ENCODE measurements at places on chromosomes 5 and 9. TPM values are rescaled to one million over a fixed set of nuclear protein-coding genes. Genes with fewer than 3 reads are reported as not detected.
A peak's percentile ranks its signal among the peaks of the same experiment; 100 is the strongest.

- DNase-seq, result no peak
Observed at GRCh38 chr5:124059200-124059599, 547.2 kb downstream of the CSNK1G3 start.

DNA sequence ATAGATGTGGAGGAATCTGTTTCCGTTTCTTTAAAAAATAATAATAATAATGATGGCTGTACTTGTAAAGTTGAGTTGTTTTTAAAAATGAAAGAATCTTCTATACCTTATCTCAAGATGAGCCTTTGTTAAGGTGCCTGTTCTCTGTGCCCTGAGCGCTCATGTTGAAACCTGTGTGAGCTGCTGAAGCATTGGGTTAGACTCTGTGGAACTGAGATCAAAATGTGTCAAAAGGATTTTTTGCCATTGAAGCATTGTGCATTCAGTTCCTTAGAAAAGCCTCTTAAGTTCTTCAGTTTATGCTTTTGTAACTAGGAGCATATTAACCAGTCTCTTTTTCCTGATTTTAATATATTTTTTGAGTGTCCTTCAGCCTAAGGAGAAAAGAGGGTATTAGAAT is 67.7 kb downstream of the NUP214 start:
- no peak for DNase-seq

DNA sequence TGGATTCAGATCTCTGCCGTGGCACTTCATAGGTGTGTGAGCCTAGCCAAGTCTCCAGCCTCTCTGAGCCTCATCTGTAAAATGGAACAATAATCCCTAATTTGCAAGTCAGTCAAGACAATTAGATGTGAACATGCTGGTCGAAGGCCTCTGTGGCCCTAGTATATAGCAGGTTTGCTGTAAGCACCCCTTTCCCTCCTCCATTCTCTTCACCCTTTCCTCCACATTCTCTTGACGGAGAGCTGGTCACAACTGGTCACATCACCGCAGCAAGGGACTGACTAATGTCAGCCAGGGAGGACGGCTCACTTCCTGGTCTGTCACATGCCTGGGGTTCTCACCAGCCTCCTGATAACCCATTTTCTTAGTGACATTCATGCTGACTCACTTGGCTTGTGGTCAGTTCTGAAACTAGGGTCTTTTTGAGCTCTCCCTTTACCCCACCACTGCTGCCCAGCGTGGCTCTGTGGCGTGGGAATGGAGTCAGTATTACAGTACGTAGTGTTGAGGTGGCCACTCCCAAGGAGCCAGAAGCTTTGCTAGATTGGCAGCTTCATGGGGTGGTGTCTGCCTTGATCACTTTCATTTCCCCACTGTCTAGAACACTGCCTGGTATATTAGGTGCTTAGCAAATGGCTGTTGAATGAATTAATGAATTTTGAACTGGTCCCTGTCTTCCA is 47.8 kb downstream of the ERGIC1 start:
- DNase-seq, result no peak

GRCh38 chr9:133916159-133916541 is 76.0 kb downstream of the VAV2 start:
- no peak for DNase-seq

Gene EGFLAM
- polyA plus RNA-seq, result 0.13 TPM

DNA sequence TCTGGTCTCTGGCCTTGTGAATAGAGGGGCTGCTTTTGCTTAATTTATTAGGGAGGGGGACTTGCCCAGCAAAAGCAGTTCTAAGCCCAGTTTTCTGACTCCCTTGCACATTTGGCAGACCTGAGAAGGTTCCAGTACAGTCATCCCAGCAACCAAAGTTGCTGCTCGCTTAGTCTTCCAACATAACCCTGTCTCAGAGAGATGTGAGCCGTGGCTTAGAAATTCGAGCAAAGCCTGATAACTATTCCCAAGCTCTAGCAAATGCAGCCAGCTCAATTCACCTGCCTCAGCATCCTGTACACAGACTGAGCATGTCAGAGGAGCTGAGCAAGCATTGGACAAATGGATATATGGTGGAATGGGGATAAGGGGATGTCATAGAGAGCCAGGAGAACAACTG is 401.9 kb downstream of the SPOCK1 start:
- DNase-seq, result no peak

DNA sequence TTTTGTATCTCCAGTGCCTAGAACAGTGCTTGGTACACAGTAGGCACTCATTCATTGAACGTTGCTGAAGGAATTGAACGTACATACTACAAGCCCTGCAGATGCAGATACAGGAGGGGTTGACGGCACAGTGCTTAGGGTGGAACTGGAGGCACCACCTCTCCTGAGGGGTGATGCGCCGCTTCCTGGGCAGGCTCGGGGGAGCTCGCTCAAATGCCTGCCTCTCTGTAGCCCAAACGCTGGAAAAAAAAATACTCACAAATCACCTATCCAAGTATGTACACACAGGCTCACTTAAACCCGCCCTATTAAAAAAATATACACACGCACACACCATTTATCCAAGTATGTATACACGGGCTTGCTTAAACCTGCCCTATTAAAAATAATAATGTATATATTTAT is 536 bp upstream of the COMMD10 start:
- peak; percentile 52 for DNase-seq

- DNase-seq, result no peak
Observed at GRCh38 chr9:5452286-5452609, 1.9 kb downstream of the CD274 start.

Gene TAF1L
- polyA plus RNA-seq, result 0.02 TPM

GRCh38 chr9:13770956-13771355 is 491.5 kb upstream of the MPDZ start:
- DNase-seq, result peak; percentile 11

Gene PHF19
- polyA plus RNA-seq, result 24.5 TPM

Gene DIRAS2
- polyA plus RNA-seq, result not detected

- DNase-seq, result no peak
Observed at GRCh38 chr5:75512383-75513074, 838 bp downstream of the POLK start.

DNA sequence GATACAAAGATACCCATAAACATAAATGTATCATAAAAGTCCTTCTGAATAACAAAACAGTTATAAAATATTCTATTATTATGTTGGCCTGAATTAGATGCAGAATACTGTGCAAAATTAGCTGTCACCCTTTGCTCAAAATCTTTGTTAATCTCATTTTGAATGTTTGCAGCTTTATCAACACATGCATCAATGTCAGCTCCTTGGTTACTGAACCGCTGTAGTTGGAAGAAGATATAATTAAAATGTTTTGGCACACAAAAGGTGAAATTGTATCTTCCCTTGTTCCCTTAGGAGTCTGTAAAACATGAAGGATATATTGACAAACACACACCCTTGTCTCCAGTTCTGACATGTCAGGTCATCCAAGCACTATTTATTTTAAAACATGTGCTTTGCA is 146.3 kb upstream of the POU5F2 start:
- no peak for DNase-seq

Gene NTRK2
- 0.05 TPM for polyA plus RNA-seq

- no peak for DNase-seq
Observed at GRCh38 chr5:1163366-1163765, 38.0 kb upstream of the SLC6A19 start.

GRCh38 chr5:71859515-71859914 is 140.4 kb downstream of the CARTPT start:
- no peak for DNase-seq

- DNase-seq, result no peak
Observed at GRCh38 chr5:139472386-139473030, 1.7 kb downstream of the SMIM33 start.

Gene LCN9
- polyA plus RNA-seq, result not detected

GRCh38 chr9:92661743-92662142 is 8.2 kb downstream of the IPPK start:
- no peak for DNase-seq

DNA sequence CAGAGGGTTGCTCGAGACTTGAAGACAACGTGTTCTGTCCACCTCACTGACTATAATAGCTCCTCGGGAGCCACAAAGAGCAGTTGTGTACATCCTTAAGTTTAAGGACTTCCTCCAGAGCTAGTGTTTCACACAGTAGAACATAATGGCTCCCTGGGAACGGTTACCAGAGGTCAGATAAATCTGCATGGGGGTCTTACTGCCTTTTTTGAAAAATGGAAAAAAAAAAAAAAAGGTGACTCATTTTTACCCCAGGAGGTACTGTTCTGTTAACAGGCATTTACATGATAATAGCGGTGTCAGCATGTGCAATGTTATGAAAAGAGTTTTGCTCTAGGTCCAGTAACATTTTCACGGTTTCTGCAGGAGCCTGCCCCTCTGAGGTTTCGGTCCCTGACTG is 498.9 kb upstream of the WWC1 start:
- no peak for DNase-seq

DNA sequence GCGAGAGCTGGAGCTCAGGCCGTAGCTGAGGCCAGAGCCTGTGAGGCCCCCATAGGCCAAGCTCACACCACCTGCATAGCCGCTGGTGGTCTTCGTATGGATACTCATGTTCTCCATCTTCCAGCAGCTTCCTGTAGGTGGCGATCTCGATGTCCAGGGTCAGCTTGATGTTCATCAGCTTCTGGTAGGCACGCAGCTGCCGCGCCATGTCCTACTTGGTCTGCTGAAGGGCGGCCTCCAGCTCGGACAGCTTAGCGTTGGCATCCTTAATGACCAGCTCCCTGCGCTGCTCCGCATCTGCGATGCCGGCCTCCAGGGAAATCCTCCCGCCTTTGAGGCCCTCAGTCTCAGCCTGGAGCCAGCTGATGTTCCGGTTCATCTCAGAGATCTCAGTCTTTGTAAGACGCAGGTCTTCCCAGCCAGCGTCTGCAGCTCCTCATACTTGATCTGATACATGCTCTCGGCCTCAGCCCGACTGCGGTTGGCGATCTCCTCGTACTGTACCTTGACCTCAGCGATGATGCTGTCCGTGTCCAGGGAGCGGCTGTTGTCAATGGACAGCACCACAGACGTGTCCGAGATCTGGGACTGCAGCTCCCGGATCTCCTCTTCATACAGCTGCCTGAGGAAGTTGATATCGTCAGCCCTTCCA is 172.1 kb downstream of the PPP2R2B start:
- no peak for DNase-seq

GRCh38 chr9:84315278-84315877 is 25.2 kb downstream of the SLC28A3 start:
- peak; percentile 53 for DNase-seq

DNA sequence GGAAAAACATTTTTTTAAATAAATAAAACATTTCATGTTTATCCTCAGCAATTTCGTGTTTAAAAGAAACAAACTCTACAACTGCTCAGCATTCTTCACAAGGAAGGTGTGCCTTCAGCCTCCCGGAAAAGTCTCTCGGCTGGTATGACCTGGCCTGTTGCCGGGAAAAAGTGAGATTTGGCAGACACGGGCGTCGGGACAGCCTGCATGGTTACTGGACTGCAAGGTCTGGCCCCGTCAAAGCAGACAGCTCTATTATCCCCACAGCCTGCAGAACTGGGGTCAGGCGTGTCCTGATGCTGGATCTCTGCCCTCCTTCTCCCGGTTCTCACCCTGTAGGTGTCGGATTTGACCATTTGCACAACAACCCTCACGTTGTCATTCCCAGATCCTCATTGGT is 120.3 kb upstream of the SPATA31C2 start:
- no peak for DNase-seq

GRCh38 chr5:56088967-56089829 is 94.4 kb upstream of the IL6ST start:
- no peak for DNase-seq

- no peak for DNase-seq
Observed at GRCh38 chr9:20491612-20492011, 130.7 kb downstream of the MLLT3 start.

DNA sequence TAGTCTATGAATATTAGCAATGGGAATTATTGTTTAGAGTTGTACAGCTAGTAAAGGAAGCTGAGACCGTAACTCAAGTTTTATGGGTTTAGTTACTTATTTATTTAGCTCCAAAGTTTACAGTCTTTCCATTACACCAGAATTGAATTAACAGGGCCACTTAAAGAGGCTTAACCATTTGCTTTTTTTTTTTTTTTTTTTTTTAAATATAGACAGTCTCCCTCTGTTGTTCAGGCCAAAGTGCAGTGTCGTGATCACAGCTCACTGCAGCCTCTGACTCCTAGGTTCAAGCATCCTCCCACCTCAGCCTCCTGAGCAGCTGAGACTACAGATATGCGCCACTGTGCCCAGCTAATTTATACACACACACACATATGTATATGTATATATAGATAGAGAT is 1.4 kb upstream of the TTC1 start:
- no peak for DNase-seq

GRCh38 chr5:39371367-39371635 is 7.0 kb upstream of the C9 start:
- no peak for DNase-seq

DNA sequence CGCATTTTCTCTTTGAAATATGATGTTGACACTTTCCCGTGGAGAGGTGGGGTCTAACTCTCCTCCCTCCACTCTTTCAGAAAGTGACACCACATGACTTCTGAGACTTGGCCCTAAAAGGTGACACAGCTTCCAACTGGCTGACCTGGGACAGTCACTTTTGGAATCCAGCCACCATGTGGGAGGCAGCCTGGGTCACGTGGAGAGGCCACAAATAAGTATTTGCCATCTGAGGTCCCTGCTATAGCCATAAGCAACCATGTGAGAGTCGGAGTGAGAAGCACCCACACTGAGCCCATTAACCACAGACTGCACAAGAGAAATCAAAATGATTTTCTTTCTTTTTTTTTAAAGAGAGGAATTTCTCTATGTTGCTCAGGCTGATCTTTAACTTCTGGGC is 4.1 kb upstream of the PHYKPL start:
- no peak for DNase-seq

Gene CNTNAP3
- polyA plus RNA-seq, result 0.19 TPM

DNA sequence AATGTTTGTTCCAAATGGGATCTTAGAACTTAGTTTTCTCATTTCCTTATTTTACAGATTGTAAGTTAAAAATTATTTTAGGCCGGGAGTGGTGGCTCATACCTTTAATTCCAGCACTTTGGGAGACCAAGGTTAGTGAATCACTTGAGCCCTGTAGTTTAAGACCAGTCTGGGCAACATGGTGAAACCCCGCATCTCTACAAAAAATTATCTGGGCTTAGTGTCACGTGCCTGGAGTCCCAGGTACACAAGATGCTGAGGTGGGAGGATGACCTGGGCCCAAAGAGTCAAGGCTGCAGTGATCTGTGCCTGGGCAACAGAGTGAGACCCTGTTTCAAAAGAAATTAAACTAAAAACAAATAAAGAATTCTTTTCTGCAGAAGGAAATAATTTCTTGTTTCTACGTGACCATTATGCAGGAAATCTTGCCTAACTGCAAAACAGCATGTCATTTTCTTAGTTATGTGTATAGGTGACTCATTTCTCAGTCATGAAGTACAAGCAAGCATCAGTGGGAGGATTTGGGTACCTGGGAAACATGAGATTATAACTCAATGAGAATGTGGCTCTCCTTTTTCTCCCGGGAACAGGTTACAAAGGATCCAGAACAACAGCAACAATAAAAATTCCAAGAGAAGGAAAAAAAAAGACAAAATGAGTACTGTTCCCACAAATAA is 375.1 kb upstream of the ST8SIA4 start:
- no peak for DNase-seq

- no peak for DNase-seq
Observed at GRCh38 chr5:139854029-139854605, 58.5 kb downstream of the PSD2 start.

GRCh38 chr9:133334161-133334560 is 1.8 kb downstream of the SURF6 start:
- DNase-seq, result no peak

- DNase-seq, result peak; percentile 64
Observed at GRCh38 chr5:96614110-96614691, 48.0 kb upstream of the CAST start.

GRCh38 chr5:173627860-173628392 is 11.5 kb upstream of the BOD1 start:
- DNase-seq, result no peak

Gene ANXA2R
- polyA plus RNA-seq, result 1.7 TPM

All from SK-N-SH (cell line).